ENCODE measurements at places on chromosomes 5 and 9. TPM values are rescaled to one million over a fixed set of nuclear protein-coding genes. Genes with fewer than 3 reads are reported as not detected.

DNA sequence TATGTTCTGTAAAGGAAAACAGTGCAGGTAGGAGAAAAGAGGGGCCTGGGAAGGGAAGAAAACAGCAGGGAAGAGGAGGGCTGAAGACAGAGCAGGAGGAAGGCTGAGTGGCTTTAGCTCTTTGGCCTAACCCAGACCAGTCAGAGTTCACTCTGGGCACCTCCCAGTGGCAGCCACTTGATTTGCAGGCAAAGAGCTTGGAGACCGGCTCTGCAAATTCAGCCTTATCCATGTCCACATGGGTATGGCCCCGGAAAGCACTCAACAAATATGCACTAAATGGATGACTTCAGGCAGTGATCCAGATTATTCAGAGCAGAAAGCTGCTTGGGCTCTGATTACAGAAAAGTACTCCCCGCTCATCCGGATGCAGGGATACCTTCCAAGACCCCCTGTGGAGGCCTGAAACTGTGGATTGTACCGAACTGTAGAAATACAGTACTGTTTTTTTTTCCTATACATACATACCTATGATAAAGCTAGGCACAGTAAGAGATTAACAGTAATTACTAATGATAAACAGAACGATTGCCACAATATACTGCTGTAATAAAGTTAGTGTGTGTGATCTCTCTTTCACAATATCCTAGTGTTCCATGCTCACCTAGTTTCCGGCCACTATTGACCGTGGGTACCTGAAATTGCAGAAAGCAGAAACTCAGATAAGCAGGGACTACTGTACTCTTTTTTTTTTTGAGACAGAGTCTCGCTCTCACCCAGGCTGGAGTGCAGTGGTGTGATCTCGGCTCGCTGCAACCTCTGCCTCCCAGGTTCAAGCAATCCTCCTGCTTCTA lies 4.6 kb upstream of the RNU6ATAC start:
- peaks cover 10% of the 10 kb centered on the region for H3K4me1 ChIP-seq
- H3K36me3 ChIP-seq, result no peaks in the 10 kb centered on the region
- H3K27ac ChIP-seq, result no peak overlapping the region
- DNase-seq, result no peak
- H3K27me3 ChIP-seq, result no peaks in the 10 kb centered on the region

DNA sequence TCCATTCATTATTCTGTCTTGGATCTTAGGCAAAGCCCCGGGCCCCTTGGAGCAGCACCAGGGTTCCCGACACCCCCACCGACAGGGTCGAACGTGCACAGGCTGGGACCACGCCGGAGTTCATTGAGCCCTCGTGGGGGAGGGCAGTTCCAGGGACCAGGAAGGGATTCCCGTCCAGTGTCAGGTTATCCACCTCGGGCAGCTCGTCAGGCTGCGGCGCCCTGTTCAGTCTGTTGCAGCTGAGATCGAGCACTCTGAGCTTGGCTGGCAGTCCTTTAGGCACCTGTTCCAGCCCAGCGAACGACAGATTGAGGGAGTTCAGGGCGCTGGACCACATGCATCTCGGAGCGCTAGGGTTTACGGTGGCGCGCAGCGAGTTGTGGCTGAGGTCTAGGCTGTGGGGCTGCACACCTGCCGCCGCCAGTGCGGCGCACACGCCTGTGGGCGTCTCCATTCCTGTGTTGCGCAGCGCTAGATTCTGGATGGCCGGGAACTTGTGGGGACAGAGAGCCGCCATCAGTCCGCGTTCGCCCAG lies 1.1 kb downstream of the CD14 start:
- peaks cover 2% of the 10 kb centered on the region for H3K27me3 ChIP-seq
- no peak overlapping the region for H3K27ac ChIP-seq
- peak; percentile 47 for DNase-seq
- H3K36me3 ChIP-seq, result no peaks in the 10 kb centered on the region
- peak overlapping the region; percentile 75 for H3K4me3 ChIP-seq

DNA sequence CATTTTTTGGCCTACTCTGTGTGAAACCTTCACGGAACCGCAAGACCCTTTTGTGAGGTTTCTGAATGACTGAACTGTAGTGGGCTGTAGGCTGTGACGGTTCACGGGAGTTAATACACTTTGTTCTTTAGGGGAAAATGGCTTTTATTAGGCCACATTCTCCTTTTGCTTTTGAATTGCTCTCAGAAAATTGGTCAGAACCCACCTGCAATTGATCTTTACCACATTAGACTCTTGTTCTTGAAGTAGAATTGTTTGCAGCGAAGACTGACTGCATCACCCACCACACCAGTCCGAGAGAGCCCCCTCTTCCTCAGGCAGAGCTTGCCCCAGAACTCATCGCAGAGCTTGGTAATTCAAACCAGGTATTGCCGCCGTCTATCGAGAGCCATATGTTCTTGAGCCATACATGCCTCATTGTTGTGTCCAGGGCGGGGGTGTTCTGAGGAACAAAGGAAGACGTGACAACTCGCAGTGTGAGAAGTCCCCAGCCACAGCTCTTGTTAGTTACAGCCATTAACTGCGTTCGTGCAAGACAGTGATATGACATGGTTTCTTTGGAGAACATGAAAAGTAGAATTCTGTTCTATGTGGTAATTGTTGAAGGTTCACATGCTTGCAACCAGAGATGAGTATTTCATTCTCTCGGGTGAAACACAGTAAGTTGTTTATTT lies 166.4 kb upstream of the OTULINL start:
- peaks cover 52% of the 10 kb centered on the region for H3K4me1 ChIP-seq
- H3K27ac ChIP-seq, result peak overlapping the region; percentile 94
- H3K36me3 ChIP-seq, result no peaks in the 10 kb centered on the region
- H3K4me3 ChIP-seq, result peak overlapping the region; percentile 67
- DNase-seq, result peak; percentile 65

GRCh38 chr9:105697871-105698270 lies 3.5 kb downstream of the TMEM38B start:
- peaks cover 31% of the 10 kb centered on the region for H3K4me1 ChIP-seq
- DNase-seq, result no peak
- no peak overlapping the region for H3K4me3 ChIP-seq
- H3K27me3 ChIP-seq, result peaks cover 4% of the 10 kb centered on the region

GRCh38 chr9:94867842-94868312 lies 141.4 kb downstream of the AOPEP start:
- peaks cover 44% of the 10 kb centered on the region for H3K4me1 ChIP-seq
- peaks cover 2% of the 10 kb centered on the region for H3K36me3 ChIP-seq
- H3K27me3 ChIP-seq, result no peaks in the 10 kb centered on the region
- no peak overlapping the region for H3K4me3 ChIP-seq
- no peak overlapping the region for H3K27ac ChIP-seq

GRCh38 chr9:118721923-118722322 lies 647.3 kb downstream of the BRINP1 start:
- DNase-seq, result no peak
- no peaks in the 10 kb centered on the region for H3K4me1 ChIP-seq
- no peak overlapping the region for H3K4me3 ChIP-seq
- no peaks in the 10 kb centered on the region for H3K27me3 ChIP-seq

DNA sequence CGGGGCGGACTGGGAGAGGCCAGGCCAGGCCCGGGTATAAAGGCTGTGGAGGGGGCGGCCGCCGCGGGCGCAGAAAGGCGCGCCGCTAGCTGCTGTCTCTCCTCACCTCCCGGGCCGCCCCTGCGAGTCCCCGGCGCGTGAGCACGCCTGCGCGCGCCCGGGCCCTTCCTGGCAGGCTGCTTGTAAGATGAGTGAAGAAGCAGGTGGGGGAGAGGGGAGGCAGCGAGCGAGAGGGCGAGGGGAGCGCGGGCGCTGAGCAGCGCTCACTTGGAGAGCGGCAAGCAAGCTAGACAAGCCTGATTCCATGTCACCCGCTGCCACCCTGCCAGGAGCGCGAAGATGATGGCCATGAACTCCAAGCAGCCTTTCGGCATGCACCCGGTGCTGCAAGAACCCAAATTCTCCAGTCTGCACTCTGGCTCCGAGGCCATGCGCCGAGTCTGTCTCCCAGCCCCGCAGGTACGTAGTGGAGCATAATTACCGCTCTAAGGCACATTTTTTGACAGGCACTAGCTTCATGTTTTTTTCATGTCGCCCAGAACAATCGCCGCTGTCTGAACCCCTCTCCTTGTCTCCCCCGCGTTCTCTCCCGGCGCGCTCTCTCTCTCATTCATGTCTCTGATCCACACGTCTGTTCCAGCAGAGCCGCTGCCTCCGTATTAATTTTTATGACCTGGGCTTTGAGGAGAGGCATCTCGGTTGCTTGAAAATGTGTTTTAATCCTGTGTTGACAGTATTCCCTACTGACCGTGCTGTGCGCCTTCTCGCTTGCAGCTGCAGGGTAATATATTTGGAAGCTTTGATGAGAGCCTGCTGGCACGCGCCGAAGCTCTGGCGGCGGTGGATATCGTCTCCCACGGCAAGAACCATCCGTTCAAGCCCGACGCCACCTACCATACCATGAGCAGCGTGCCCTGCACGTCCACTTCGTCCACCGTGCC lies at the start of gene POU4F3:
Gene POU4F3, plus strand, starts transcription at position 66 of the 941 bp plus-strand sequence. Its CDS starts 274 bp downstream, at position 340.
- peaks cover 3% of the 10 kb centered on the region for H3K36me3 ChIP-seq
- no peak for DNase-seq
- peaks cover 84% of the 10 kb centered on the region for H3K27me3 ChIP-seq
- no peak within 1 kb of the TSS for H3K4me3 ChIP-seq
- no peak within 1 kb of the TSS for H3K27ac ChIP-seq
- H3K4me1 ChIP-seq, result peaks cover 2% of the 10 kb centered on the region

DNA sequence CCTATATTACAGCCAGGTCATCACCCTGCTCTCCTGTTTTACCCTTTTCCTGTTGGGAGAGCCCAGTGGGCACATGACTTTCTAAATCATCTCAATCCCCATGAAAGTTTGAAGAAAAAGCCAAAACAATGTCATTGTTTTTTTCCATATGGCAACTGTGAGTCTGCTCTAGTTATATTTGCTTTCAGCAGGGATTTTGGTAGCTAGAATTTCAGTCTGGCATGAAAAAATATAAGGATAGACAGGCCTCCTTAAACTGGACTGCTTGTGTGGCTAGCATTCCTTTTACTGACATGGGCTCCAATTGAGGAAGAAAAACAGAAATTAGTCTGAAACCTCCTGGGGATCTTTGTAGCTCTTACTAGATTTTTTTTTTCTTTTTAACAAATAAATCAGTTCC lies 25.6 kb downstream of the MOCS2 start:
- DNase-seq, result no peak
- peaks cover 30% of the 10 kb centered on the region for H3K4me1 ChIP-seq
- H3K27me3 ChIP-seq, result no peaks in the 10 kb centered on the region
- peaks cover 2% of the 10 kb centered on the region for H3K36me3 ChIP-seq
- no peak overlapping the region for H3K27ac ChIP-seq
- no peak overlapping the region for H3K4me3 ChIP-seq

- peaks cover 32% of the 10 kb centered on the region for H3K27me3 ChIP-seq
- H3K36me3 ChIP-seq, result no peaks in the 10 kb centered on the region
- DNase-seq, result no peak
- H3K27ac ChIP-seq, result no peak within 1 kb of the TSS
- H3K4me1 ChIP-seq, result peaks cover 10% of the 10 kb centered on the region
These were observed at the start of gene LPAR1 for GRCh38 chr9:111038331-111039230. LPAR1 (minus strand) TSS chr9:111038470; CDS start chr9:110972117, 66,353 bp downstream.

DNA sequence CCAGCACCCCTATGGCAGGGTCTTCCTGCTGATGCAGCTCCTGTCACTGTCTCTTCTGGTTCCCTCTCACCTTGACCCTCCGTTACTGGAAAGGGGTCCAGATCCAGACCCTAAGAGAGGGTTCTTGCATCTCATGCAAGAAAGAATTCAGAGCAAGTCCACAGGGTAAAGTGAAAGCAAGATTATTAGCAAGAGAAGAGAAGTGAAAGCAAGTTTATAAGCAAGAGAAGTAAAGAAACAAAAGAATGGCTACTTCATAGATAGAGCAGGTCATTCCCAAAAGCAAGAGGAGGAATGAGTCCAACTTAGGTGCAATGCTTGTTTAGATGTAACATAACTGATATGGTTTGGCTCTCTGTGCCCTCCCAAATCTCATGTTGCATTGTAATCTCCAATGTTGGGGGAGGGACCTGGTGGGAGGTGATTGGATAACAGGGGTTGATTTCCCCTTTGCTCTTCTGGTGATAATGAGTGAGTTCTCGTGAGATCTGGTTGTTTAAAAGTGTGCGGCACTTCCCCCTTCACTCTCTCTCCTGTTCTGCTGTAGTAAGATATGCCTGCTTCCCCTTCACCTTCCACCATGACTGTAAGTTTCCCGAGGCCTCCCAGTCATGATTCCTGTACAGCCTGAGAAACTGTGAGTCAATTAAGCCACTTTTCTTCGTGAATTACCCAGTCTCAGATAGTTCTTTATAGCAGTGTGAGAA lies 183.3 kb downstream of the MED10 start:
- H3K4me1 ChIP-seq, result no peaks in the 10 kb centered on the region
- no peak for DNase-seq
- no peak overlapping the region for H3K27ac ChIP-seq
- H3K4me3 ChIP-seq, result no peak overlapping the region
- H3K27me3 ChIP-seq, result peaks cover 1% of the 10 kb centered on the region

DNA sequence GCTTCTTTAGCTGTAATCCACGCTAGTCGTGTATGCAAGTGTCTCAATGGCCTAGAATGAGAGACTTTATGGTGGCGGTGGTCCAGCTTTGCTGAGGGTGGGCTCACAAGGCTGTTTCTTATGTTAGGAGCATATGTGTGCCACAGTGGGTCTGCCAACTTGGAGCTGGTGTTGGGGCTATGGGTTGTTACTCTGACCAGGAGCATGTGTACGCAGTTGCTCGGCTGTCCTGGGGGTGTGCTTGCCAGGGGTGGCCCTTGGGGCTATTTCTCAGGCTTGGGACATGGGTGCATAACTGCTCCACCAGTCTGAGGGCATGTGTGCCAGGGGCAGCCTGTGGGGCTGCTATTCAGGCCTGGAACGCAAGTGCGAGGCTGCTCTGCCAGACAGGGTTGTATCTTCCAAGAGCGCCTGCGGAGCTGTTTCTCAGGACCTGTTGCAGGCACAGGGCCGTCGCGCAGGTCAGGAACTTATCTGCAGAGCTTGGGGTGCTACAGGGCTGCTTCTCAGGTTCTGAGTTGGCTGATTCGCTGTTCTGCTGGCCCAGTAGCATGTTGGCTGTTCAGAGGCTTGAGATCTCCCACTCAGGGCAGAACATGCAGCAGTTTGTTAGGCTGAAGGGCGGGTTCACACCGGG lies 187.9 kb upstream of the TLX3 start:
- H3K36me3 ChIP-seq, result no peaks in the 10 kb centered on the region
- no peaks in the 10 kb centered on the region for H3K4me1 ChIP-seq
- DNase-seq, result no peak
- no peak overlapping the region for H3K4me3 ChIP-seq

- DNase-seq, result no peak
- peaks cover 64% of the 10 kb centered on the region for H3K4me1 ChIP-seq
- H3K4me3 ChIP-seq, result no peak overlapping the region
- peaks cover 3% of the 10 kb centered on the region for H3K36me3 ChIP-seq
- H3K27me3 ChIP-seq, result no peaks in the 10 kb centered on the region
- no peak overlapping the region for H3K27ac ChIP-seq
These were observed 9.9 kb downstream of the GNAQ start for GRCh38 chr9:78021697-78022096.

GRCh38 chr5:160452036-160452435 lies 30.4 kb downstream of the PTTG1 start:
- H3K36me3 ChIP-seq, result no peaks in the 10 kb centered on the region
- H3K27me3 ChIP-seq, result peaks cover 2% of the 10 kb centered on the region
- DNase-seq, result no peak

Gene SPAAR
- not detected for total RNA-seq

Gene LCN9
- not detected for total RNA-seq

Gene MARVELD2
- total RNA-seq, result 0.40 TPM

Gene IRX2
- not detected for total RNA-seq

Gene MARCHF11
- not detected for total RNA-seq

Gene TSSK1B
- not detected for total RNA-seq

Gene FBP1
- 0.62 TPM for total RNA-seq

Gene SSNA1
- 62.1 TPM for total RNA-seq

Gene IARS1
- 212 TPM for total RNA-seq

Gene MEGF10
- not detected for total RNA-seq

Gene RNF44
- total RNA-seq, result 61.9 TPM

Gene CIZ1
- 105 TPM for total RNA-seq

Gene DIPK1B
- not detected for total RNA-seq

Gene CYSRT1
- total RNA-seq, result 0.70 TPM
